CD4-positive, alpha-beta T cell treated with Interleukin-12 subunit alpha and Interleukin-12 subunit beta, for 1 hour (primary cell): ENCODE measurements at places on chromosomes 16 and 17.

GRCh38 chr17:71828182-71828596 lies 292.6 kb upstream of the SOX9 start:
- no peak for DNase-seq

DNA sequence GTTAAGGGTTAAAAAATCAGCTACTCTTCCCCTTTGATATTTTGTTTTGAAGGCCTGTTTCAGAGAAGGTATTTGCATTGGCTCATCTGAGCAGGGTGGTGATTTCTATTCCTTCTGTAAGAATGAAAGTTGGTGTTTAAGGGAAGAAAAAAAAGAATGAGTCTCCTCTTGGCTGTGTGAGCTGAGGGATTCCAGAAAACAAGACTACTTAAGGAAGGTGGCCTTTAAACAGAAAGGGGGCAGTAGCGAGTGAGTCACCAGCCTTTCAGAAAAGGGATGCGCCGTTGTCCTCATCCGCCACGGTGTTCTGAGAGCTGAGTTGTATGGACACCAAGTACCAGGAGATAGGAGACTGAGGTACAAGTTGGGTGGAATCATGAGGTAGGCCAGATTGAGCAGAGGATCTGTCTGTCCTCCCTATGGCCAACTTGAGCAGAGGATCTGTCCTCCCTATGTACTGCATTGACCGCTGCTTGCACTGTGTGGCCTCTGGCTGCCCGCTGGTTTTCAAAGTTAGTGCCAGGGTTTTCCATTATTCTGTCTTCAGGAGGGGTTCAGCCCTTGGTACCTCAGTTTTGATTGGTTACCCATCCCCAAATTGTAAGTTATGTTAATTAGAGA lies 8.2 kb downstream of the PRKCA start:
- no peak for DNase-seq

GRCh38 chr17:1223662-1224061 lies 43.9 kb upstream of the ABR start:
- DNase-seq, result no peak

GRCh38 chr17:27512031-27512430 lies 55.8 kb downstream of the KSR1 start:
- no peak for DNase-seq

DNA sequence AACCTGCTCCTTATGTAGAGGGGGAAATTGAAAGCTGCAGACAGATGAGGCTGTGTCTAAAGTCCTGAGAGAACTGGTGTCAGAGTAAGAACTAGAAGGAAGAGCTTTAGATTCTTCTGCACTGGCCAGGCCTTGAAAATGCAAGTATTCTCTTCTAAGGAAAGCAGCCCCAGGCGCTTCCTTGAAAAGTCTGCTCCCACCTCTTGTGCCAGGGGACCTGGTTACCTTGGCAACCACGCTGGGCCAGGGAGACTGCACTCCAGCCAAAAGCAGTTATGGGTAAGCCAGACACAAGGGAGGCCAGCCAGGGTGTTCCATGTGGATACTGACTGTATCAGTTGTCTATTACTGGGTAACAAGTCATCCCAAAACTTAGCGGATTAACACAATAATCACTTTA lies 228.6 kb upstream of the SDK2 start:
- no peak for DNase-seq

DNA sequence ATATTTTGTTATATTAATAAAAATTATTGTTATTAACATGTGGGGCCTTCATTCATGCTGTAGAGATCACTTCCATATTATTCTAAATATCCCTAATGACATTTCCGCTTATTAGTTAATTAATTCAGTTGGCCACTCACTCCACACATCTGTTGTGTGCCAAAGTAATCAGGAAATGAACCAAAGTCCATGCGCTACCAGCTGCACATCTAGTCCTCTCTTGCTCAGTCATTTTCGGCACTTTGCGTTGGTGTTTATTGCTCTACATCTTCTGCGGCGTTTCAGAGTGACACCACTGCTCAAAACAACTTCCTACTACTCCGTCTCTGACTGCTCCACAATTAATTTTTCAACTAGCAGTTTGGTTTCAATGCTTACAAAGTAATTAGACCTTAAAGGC lies 101.4 kb upstream of the ZFHX3 start:
- DNase-seq, result no peak

GRCh38 chr16:47660540-47660939 lies 199.4 kb downstream of the PHKB start:
- DNase-seq, result no peak

DNA sequence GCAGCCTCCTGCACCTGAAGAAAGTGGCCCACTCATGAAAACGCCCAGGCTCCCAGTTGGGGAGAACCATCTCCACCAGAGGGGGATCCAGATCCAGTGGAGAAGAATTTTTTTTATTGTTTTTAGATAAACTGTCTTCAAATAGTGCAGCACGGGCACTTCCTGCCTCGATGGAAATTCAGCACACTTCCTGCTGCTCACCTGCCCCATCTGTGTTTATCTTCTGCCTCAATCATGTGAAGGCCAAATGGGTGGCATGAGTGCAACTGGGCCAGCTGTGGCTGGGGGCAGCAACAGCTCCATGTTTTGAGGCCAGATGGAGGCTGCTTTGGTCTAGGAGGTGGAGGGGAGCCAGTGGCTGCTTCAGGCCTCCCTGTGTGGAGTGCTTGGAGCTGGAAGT lies 75.9 kb upstream of the WSB1 start:
- DNase-seq, result no peak

- DNase-seq, result peak; percentile 78
These were observed 1.9 kb upstream of the YBX2 start for GRCh38 chr17:7296189-7296861.

DNA sequence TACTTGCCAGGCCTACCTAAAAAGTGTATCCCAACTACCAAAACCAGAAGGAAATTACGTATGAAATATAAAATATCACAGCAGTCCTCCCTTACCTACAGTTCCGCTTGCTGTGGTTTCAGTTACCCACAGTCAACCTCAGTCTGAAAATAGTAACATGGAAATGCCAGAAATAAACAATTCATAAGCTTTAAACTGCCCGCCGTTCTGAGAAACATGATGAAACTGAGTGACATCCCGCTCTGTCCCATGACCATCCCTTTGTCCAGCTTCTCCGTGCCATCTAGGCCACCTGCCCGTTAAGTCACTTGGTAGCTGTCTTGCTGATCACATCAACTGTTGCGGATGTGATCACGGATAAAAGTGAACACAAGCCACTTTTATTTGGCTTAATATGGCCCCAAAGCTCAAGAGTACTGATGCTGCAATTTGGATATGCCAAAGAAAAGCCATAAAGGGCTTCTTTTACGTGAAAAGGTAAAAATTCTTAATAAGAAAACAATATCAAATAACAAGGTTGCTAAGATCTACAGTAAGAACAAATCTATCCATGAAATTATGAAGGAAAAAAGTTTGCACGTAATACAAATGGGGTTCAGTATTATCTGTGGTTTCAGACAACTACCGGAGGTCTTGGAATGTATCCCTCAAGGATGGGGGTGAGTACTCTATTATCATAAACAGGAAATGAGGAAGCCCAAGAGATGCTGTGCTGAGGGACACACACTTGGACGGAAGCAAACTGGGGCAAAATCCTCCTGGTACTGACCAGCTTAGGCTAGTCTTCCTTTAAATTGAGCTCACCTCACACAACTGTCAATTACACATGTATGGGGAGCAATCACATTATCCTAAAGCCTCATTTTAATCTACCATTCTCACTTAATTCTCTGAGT lies 8.2 kb downstream of the USP22 start:
- peak; percentile 61 for DNase-seq

GRCh38 chr16:13742928-13743327 lies 177.0 kb upstream of the ERCC4 start:
- DNase-seq, result no peak

DNA sequence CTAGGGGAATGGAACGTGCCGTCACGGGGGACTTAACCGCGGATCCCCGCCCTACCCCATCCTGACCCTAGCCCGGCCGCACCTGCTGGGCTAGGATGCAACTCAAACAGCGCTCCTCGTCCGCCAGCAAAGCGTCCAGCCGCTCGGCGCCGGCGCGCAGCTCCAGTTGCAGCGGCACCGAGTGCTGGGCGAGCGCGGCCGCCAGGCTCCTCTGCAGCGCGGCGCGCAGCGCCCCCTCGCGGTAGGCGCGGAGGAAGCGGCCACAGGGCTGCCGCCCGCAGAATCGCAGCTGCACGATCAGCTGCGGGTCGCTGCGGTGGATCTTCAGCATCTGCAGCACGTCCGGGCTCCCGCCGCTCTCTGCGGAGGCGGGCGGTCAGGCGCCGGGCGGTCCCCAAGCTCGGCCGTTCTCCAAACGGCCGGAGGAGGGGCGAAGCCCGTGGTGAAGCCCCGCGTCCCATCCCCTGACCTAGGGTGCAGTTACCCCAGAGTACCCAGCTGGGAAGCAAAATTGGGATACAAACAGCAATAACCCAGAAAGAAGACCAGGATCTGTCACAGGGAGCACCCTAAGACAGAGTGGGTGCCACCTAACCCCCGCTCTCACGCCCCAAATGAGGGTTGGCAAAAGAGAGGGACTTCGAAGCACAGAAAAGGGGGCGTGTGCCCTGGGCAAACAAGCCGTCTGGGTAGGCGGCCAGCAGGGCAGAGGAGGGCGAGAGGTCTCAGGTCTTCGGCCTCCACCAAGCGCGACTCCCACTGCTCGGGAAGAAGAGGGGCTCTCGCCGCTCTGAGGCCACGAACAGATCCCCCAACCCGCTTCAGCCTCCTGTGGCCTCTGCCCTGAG lies 4.2 kb downstream of the TRADD start:
- DNase-seq, result peak; percentile 85

- peak; percentile 12 for DNase-seq
These were observed 12.5 kb downstream of the SLC22A31 start for GRCh38 chr16:89187770-89188392.

- DNase-seq, result no peak
These were observed 383.8 kb downstream of the GRIN2A start for GRCh38 chr16:9798474-9798873.

DNA sequence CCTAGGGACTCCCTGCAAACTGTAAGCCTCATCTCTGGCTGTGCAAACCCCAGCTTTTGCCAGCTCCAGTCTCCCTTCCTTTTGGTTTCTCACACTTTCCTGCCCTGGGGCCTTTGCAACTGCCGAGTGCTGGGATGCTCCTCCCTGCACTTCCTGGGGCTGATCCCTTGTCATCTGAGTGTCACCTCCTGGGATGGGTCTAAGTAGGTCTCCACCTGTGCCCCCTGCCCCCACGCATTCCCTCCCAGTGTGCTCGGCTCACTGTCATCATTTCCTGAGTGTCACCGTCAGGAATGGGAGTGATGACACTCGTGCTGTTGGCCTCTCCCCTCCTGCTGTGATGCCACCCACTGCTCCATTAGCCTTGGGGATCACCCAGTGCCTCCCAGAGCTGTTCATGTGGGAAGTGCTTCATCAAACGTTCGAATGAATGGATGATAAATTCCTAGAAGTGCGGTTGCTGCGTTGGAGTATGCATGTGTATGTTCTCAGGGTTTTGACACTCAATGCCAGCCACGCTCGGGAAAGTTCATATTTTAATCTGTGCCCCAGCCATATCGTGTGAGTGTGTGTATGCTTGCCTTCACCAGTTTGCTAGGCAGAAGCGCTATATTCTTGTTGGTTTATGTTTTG lies 189.9 kb downstream of the NTN1 start:
- DNase-seq, result no peak

GRCh38 chr17:41226051-41226450 lies 397 bp upstream of the KRTAP9-2 start:
- no peak for DNase-seq

DNA sequence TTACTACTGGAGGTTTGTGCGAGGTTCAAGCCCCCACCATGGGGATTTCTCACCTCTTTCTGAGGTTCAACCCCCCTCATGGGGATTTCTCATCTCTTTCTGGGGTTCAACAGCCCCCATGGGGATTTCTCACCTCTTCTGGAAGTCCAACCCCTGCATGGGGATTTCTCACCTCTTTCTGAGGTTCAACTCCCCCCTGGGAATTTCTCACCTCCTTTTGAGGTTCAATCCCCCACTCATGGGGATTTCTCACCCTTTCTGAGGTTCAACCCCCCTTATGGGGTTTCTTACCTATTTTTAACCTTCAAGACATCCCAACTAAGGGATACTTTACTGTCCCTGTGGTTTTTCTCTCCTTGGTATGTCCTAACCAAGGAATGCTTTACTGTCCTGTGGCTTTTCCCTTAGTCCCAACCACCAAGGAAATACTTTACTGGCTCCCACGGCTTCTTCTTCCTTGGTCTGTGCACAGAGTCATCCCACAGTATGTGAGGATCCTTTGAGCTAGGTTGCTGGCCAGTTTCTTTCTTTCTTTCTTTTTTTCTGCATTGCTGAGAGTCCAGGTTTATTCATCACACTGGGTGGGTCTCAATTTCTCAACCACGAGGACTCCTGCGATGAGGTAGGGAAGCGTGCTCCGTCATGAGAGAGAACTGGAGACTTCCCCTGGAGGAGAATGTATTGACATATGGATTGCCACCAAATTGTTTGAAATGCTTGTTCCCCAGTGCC lies 2140.2 kb downstream of the TP53TG3F start:
- DNase-seq, result no peak

DNA sequence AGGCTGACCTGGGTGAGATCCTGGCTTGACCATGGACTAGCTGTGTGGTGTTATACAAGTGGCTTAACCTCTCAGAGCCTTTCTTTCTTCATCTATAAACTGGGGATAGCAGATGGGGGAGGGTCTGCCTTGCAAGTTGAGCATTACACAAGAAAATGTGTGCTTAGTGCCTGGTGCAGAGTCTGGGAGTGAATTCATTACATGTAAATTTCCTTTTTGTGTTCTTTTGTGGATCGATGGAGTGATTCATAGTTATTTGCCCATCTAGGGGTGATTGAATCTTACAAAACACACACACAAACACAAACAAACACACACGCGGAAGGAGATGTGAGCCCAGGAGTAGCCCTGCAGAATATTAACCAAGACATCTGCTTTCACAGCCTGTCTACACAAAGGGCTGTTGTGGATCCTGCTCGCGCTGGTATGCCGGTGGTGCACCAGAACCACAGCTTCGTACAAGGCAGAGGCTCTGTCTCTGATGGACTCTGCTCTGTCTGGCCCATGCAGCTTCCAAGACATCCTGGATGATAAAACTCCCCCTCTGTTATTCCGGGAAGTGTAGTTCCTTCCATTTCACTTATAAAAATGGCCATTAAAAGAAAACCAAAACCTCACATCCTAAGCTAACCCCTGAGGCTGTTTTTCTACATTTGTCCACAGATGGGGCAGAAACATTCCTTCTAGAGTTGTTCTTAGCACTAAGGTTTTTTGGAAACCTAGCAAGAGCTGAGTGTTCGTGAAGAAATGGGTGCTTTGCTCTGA lies 86.1 kb downstream of the UTP18 start:
- no peak for DNase-seq

- no peak for DNase-seq
These were observed 632 bp downstream of the SLC9A5 start for GRCh38 chr16:67249178-67250044.

DNA sequence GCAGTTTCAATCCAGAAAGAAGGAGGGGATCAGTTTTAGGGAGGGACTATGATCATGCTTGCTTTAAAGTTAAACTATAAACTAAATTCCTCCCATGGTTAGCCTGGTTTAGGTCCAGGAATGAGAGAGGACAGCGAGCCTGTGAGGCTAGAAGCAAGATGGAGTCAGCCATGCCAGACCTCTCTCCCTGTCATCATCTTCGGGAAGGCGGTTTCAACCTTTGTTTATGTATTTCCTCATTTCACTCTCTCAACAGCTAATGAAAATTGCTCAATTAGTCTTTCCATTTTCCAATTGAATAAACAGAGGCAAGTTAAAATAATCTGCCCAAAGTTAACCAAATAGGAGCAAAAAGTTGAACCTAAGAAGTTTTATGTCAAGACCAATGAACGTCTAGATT lies 201.5 kb downstream of the KCNJ2 start:
- no peak for DNase-seq
